IMR-90 (cell line): ENCODE measurements at places on chromosomes 11 and 22. TPM values are rescaled to one million over a fixed set of nuclear protein-coding genes. Genes with fewer than 3 reads are reported as not detected.
A peak's percentile ranks its signal among the peaks of the same experiment; 100 is the strongest.

Gene RAG2
- not detected in 2 replicates for total RNA-seq

Gene PDGFB
- total RNA-seq, result not detected in 2 replicates

Gene NPTXR
- 0.28 and 0.36 TPM in 2 replicates for total RNA-seq

- DNase-seq, result peak; percentile 25
Observed at GRCh38 chr22:50186761-50187523, 1.2 kb downstream of the TRABD start.

DNA sequence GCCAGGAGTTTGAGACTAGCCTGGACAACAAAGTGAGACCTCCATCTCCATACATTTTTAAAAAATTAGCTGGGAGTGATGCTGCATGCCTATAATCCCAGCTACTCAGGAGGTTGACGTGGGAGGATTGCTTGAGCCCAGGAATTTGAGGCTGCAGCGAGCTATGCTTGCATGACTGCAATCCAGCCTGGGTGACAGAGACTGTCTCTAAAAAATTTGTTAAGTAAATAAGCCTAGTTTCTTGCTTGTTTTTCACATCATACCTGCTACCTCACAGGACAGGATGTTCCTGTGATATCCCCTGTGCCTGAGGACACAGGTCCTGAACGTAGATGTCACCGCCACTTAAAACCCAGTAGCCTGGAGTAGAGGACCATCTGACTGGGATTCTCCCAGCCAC lies 348.6 kb downstream of the MN1 start:
- DNase-seq, result no peak

DNA sequence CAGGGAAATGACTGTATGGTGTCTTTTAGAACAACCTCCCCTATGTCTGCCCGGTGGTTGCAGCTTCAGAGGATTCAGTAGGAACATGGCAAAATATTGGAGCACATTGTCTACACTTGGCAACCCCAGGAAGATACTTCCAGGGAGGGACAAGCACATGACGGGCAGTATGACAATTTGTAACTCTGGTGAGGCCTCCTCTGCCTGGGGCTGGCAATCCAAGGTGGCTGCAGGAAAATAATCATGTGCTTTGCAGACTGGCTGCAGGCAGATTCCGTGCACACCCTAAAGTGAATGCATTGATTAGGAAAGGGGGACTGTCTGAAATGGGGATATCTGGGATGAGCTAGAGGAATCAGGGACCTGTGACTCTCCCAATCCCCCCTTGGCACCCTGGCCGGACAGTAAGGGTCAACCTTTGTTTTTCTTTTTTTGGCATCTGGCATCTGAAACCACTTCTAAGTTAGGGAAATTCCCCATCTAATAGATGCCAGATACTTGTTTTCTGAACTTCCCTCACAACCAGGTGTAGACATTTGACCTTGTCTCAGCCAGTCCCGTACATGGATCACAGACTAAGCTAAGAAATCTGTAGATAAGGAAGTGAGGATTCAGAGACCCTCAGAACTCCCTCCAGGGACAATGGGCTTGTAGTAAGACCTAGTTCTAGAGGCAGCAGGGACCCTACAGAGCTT lies 10.5 kb upstream of the PHOX2A start:
- no peak for DNase-seq

DNA sequence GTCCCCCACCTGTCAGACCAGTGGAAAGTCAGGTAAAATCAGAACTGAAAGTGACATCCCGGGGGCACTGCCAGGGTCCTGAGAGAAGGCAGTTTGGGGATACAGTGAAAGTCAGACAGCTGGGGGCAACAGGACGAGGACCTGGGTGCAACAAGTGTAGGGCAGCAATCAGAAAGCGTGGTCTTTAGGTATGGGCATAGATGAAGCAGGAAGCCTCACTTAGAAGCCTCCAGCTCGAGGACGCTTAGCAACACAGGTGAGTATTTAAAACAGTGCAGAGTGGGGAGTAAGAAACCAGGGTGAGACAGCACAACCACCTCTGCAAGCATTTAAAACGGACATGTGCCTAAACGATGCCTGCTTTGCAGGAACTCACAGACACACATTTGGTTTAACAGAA lies 64.6 kb upstream of the POU2AF1 start:
- no peak for DNase-seq

DNA sequence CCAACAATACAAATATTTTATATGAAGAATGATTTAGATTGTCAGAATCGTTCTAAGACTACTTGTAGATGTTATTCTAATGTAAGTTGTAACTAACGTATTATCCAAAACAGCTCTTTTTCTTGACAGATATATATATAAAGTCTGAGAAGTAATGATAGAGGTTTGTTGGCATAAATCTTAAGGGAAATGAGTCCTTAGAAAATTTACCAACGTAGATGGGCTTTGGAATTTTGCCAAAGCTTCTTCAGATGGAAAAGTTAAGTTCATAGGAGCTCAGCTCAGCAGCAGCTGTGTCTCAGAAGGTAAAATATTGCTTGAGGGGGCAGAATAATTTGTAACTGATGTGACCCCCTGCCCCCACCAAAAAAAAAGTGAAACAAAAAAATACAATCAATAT lies 66.7 kb downstream of the BID start:
- DNase-seq, result no peak

DNA sequence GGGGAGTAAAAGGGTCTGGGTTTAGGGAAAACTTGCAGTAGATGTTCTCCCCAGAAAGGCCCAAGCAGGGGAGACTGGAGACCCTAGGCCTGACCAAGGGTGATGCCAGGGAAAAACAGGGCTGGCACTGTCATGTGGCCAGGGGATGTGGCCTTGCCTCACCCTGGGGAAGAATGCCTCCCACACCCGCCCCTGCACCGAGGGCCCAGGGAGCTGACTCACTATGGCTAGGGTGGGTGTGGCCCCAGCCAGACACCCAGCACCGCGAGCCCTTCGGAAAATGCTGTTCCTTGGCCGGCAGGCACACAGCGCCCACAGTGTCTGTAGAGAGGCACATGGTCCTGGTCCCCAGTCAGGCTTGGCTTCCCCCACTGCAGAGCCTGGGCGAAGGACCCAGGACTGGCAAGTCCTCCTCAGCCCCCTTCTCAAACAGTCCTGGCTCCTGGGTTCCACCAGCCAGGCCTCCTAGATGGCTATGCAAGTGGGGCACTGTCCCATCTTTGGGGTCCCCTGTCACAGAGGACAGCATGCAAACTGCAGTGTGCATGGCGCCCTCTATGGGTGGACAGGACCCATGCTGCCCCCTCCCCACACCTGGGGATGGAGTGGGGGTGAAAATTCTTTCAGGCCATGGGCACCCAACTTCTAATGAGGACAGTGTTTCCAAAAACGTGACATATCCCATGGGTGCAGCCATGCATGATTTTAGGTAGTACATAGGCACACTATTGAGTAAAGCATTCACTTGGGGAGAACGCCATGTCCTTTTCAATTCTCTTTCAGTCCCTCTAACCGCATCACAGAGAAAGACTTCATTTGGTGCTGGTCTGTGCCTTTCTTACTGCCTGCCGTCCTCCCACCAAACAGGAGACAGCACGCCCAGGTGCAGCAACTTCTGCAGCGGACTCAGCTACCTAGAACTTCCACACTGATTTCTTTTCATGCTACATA lies 15.2 kb downstream of the TMPRSS5 start:
- peak; percentile 32 for DNase-seq

DNA sequence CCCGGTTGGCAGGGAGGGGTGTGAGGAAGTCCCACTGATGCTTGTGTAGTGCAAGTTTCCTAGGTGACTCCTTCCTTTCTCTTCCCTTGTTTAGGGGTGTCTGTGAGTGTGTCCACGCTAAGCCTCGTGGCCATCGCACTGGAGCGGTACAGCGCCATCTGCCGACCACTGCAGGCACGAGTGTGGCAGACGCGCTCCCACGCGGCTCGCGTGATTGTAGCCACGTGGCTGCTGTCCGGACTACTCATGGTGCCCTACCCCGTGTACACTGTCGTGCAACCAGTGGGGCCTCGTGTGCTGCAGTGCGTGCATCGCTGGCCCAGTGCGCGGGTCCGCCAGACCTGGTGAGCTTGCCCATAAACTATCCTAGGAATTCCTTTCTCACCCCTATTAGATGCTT lies 10.4 kb downstream of the CCKBR start:
- no peak for DNase-seq

DNA sequence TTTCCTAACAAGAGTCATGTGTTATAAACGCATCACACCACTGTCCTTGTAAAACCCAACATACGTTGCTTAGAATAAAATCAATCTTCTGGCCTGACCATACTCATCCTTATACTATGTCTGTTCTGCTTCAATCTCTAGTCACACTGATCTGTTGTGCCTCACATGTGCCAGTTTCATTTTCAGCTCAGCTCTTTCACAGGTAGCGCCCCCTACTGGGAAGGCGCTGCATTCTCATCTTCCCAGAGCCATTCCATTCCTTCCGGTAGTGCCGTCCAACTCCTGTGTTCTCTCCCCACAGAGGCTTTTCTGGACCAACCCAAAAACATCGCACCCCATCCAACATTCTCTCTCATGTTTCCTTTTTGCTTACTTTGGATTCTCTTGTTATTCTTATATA lies 22.2 kb downstream of the CASP5 start:
- no peak for DNase-seq

GRCh38 chr11:132862933-132863332 lies 669.4 kb downstream of the OPCML start:
- no peak for DNase-seq

DNA sequence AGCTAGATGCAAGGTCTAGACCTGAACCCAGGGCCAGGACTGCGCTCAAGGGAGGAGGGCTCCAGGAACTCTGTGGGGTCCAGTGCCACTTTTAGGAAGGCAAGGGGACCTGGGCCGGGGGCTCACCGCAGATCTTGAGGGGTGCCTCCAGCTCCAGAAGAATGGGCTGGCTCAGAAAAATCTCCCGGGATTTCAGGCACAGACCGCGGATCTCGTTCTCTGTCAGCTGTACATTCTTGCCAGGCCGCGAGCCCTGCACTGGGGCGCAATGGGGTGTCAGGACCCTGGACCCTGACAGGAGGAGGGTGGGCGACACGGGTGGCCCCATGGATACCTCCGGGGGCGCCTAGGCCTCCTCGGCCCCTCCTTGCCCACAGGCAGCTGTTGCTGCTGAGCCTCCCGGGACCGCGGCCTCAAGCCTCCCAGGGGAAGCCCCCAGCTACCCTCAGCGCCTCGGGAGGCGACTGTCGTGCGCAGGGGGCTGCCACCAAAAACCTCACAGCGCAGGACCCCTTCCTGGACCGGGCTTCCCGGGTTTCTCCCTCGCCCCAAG lies 640 bp downstream of the PPP1CA start:
- DNase-seq, result no peak

- no peak for DNase-seq
Observed at GRCh38 chr22:48800036-48800885, 1027.4 kb downstream of the BRD1 start.

DNA sequence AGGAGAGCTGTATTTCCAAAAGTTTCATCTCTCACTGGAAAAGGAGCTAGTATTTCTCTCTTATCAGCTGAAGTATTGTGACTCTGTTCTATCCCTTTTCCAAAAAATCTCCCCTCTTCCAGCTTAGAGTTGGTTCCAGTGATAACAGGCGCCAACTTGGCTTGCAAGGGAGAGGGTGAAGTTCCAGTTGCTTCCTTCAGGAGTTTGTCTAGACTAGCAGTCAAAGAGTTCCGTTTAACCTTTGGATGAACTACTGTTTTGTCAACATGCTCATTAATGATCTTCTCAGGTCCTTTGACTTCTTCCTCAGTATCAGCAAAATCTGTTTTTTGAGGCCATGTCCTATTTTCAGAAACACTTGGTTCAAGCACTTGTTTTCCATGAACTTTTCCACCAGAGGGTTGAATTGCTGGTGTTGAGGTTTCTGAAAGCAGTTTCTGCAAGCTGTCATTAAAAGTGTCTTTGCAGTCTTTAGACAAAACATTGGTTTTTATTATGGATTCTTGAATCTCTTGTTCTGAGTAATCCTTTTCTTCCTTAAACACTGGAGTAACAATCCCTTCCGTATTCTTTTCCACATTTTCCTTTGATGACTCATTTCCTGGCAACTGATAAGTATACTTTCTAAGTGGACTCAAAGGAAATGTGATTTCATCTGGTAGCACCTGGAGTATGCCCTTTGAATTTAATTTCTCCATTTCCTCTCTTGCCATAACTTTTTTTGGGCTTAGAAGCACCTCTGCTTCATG lies 39.7 kb upstream of the CCDC89 start:
- DNase-seq, result peak; percentile 97

DNA sequence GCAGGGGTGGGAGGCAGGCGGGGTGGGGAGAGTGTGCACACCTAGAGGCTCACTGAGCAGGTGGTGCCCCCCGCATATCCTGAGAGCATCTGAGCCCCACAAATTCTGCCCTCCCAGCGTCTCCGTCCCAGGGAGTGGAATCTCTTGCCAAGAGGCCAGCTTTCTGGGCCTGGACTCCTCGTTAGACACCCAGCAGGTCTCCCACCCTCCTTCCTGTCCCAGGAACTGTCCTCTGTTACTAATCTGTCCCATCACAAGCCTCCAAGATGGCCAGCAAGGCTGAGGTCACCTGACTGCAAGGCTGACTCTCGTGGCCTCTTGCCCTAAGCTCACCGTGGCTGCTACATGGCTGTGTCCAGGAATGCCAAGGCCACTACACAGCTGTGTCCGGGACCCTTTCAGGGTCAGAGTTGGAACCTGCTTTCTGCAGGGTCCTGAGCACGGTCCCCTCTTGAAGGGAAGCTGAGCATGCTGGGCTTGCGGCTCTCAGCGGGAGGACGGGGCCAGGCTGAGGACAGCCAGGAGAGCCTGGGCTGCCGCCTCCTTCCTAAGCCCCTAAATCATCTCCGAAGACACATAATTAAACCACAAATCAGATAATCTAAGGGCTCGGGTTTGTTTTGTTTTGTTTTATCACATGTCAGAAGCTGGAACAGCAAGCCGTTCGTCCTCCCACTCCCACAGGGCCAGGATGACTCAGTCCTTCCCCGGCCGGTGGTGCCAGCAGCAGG lies 1327.3 kb downstream of the TBC1D22A start:
- DNase-seq, result no peak

DNA sequence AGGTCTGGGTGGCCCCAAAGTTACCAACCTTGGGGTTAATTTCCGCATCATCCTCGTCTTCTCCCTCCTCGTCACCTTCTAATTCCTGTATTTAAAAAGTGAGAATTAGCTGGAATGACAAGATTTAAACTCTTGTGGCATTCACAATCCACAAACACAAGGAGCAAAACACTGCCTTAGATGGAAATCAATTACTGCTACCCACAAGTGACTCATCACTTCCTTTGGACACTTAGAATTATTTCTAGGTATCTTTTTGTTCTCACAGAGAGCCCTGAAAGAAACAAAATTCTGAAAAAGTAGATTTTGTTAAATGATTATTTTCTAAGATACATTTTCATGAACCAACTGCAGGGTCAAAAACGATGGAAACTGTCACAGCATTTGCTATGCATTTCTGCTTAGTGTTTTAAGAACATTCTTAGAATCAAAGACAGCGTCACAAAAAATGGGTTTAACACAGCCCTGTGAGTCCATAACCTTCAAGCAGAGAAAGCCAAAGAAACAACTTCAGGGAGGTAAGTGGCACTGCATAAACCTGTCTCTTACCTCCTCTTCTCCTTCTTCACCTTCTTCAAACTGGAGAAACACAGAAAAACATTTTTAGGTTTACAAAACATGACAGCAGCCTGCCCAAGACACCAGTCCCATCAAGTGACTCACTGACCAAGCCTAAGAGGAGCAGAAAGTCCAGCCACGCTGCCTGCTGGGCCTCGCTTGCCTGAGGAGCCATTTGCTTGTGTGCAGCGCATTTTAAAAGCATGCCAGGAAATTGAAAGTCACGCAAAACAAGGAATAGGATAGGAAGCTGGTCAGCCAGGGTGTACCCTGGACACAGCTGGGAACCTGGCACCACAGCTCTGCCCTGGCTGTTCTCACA lies 22.3 kb upstream of the PHLDA2 start:
- peak; percentile 69 for DNase-seq
